ENCODE measurements at places on chromosomes 2 and 18.

- no peak for DNase-seq
These were observed 41.6 kb downstream of the GFPT1 start for GRCh38 chr2:69345434-69345833.

GRCh38 chr2:56475191-56475590 is 291.4 kb downstream of the CCDC85A start:
- no peak for DNase-seq

- DNase-seq, result peak; percentile 70
These were observed 598 bp upstream of the WBP1 start for GRCh38 chr2:74457549-74458131.

DNA sequence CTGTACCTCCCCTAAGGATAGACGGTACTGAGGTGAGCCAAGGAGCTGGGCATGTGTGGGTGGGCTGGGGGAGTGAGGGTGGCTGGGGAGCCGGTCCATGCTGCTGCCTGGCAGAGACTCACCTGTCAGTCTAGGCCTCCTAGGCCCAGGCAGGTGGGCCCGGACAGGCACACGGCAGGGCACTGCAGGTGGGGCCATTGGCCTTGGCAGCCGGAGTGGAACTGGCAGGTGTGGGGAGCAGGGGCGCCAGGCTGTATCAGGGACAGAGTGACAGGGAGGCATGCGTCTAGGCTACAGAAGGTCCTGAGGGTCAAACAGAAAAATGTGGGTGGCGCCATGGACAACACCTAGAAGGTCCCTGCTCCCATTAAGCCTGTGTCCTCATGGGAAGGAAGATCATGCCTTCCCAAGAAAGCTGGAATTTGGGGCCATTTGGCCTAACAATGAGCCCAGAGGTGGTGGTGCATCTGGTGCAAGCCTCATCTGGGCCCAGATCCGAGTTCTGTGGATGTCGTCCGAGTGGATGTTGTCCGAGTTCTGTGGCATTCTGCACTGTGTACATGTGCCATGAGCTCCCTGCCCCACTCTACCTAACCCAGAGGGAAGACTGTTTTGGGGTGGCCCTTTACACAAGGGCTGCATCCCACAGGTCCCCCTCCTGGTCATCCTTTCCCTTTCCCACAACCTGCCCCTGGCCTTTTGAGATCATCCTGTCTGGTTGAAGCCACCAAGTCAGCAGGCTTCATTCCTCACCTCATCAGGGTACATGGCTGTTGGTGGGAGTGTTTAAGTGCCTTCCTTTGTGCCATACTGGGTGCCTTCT is 249.7 kb downstream of the GLI2 start:
- DNase-seq, result no peak

DNA sequence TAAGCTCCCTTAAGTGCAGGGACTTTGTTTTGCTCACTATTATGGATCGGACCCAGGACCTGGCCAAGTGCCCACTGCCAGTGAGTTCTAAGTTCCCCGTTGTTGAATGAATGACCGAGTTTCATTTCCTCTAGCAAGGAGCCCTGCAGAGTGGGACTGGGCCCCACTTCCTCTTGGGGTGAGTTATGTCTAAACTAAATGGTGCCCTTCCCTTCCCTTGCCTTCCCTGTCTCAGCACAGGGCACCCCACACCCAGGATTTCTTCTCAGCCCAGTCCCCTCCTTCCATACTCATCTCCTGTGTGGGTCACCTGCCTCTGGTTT is 195.3 kb upstream of the HS6ST1 start:
- DNase-seq, result no peak

GRCh38 chr2:238938003-238938400 is 90.1 kb downstream of the TWIST2 start:
- DNase-seq, result no peak
